ENCODE measurements at places on chromosomes 5 and 9. TPM values are rescaled to one million over a fixed set of nuclear protein-coding genes. Genes with fewer than 3 reads are reported as not detected.
A peak's percentile ranks its signal among the peaks of the same experiment; 100 is the strongest.

GRCh38 chr5:139666551-139666950, 18.4 kb downstream of the CXXC5 start:
- DNase-seq, result no peak
- peak overlapping the region; percentile 76 for H3K4me3 ChIP-seq
- peaks cover 64% of the 10 kb centered on the region for H3K4me1 ChIP-seq
- H3K27ac ChIP-seq, result peak overlapping the region; percentile 95

DNA sequence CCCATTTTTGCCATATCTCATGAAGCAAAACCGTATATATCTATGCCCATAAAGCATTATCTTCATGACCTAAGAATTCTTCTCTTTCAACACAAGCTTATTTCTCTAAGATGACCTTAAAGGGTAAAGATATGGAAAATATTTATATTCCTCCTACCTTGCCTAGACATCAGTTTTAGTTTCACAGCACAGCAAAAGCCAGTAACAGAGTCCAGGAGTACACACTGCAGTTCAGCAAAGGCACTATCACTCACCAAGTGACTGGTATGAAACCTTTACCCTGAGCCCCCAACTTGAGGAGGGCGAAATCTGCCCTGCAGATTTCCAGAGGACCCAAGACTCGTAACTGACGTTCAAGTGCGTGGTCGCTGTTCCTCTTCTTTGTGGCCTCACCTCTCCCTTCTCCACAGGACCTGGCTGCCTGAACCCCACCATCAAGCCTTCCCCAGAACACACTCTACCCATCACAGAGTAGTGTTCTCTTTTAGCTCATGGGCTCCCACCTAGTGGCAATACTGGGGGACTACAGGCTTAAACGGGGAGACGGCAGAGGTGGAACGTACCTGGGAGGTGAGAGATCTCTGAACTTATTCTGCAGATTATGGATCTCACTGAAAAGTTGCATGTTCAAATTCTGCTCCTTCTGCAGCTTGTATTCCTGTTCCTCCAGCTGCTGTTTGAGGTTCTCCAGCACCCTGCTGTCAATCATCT, 141.0 kb downstream of the CDK5RAP2 start:
- DNase-seq, result no peak
- H3K4me1 ChIP-seq, result peaks cover 47% of the 10 kb centered on the region

- H3K4me1 ChIP-seq, result no peaks in the 10 kb centered on the region
- no peak for DNase-seq
- H3K4me3 ChIP-seq, result no peak overlapping the region
- H3K27me3 ChIP-seq, result no peaks in the 10 kb centered on the region
These were observed 52.3 kb downstream of the MYO10 start for GRCh38 chr5:16883806-16884205.

GRCh38 chr5:96909435-96909834, 26.4 kb upstream of the LNPEP start:
- no peak for DNase-seq
- peak overlapping the region; percentile 48 for H3K27ac ChIP-seq
- H3K27me3 ChIP-seq, result no peaks in the 10 kb centered on the region
- no peak overlapping the region for H3K4me3 ChIP-seq
- H3K4me1 ChIP-seq, result peaks cover 23% of the 10 kb centered on the region

C9orf43 gene
- total RNA-seq, result 1.1 TPM
